NK-92 treated with Interleukin-12 subunit alpha and Interleukin-12 subunit beta, amount 100 ng/mL, for 24 hours (cell line): ENCODE measurements at places on chromosomes 6 and 20.

DNA sequence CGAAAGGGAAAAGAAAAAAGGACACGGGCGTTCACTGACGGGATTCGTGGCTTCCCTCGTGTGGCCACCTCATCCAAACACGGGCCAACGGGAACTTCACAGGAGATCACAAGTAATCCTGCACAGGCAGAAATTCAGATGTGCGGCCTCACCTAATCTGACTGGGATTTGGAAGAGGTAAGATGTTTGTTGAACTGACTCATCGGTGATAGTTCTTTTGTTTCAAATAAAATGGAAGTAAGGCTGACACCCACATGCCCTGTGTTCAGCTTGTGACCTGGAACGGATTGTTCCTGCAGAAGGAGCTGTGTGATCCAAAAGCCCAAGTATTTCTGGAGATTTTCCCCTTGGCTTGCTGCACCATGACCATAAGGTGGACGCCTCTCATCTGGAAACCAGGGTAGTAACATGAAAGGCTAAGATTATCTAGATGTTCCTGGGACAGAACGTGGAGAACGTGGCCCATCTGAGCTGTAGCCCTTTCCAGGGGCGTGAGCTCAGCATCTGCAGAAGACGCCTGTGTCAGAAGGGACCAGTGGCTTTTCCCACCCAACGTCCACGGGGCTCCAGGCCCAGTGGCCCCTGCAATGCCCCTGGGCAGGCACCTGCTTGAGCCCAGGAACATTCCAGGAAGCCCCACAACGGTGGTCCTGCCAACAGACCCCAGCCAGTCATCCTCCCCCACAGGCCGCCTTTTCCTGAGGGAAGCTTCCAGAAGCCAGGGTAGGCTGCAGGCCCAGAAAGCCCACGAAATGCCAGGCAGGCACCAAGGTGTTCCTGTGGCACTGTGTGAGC lies 39.7 kb downstream of the DLL1 start:
- no peak for DNase-seq

- no peak for DNase-seq
Measured at GRCh38 chr6:125066140-125066539, 87.4 kb upstream of the TPD52L1 start.

DNA sequence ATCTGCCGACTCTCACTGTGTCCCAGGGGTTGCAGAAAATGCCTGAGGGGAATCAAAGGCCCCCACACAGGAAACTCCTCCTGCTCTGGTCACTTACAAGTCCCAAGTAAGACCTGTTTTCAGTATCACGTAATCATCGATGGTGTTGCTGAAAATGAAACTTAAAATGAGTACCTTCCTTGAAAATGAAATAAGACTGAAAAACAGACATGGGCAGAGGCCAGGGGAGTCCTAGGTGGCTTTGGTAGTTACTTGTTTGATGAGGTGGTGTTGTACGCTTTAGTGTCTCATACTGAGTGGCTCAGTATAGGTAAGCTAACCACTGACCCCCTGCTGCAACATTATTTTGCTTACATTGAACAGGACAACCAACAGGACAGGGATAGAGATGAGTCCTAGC lies 43.0 kb upstream of the SYNCRIP start:
- no peak for DNase-seq

DNA sequence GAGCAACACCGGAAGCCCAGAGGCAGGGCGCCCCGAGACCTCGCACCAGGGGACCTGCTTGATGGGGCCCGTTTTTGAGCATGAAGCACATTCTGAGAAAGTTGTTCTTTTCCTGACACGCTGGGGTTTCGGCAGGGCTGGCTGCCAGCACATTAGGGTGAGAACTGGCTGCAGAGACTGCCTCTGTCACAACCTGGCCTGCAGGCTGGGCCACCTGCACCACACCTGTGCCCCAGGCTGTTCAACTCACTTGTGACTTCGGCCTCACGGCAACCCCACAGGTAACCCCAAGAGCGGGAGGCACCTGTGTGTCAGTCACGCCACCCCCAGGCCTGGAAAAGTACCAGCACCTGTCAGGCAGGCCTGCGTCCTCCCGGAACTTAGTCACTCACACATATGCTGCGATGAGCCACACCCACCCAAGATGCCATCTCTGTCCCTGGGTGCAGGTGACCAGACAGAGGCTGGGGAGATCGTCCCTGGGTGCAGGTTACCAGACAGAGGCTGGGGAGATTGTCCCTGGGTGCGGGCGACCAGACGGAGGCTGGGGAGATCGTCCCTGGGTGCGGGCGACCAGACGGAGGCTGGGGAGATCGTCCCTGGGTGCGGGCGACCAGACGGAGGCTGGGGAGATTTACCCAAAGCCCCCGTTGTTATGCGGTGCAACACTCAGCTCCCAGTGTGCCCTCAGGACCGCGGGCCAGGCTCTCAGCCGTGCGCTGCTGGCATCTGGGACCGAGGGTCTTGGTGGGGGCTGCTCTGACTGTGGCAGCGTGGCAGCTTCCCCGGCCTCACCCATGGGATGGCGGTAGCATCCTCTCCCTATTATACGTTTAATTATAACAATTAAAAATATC lies 82.5 kb upstream of the BHLHE23 start:
- DNase-seq = no peak

- no peak for DNase-seq
Measured at GRCh38 chr20:15890407-15890982, 682.8 kb downstream of the KIF16B start.

DNA sequence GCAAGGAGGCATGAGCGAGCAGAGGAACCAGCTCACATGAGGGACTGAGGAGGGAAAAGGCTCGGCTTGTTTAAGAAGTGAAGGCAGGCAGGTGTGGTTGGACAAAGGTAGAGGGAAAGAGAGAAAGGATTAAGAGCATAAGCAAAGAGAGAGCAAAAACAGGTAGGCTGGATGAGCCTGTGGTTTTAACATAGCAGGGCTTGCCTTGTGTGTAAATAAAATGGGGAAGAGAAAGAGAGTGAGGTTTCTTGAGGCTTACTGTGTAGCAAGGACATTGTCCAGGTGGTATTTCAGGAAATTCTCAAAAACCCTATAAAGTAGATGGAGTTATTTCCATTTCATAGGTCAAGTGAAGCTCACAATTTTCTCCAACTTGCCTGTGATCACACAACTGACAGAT lies 93.9 kb upstream of the HDAC2 start:
- no peak for DNase-seq

- DNase-seq = no peak
Measured at GRCh38 chr20:48721324-48722001, 106.3 kb downstream of the PREX1 start.

- DNase-seq = no peak
Measured at GRCh38 chr20:58715801-58716475, 23.3 kb downstream of the NPEPL1 start.

DNA sequence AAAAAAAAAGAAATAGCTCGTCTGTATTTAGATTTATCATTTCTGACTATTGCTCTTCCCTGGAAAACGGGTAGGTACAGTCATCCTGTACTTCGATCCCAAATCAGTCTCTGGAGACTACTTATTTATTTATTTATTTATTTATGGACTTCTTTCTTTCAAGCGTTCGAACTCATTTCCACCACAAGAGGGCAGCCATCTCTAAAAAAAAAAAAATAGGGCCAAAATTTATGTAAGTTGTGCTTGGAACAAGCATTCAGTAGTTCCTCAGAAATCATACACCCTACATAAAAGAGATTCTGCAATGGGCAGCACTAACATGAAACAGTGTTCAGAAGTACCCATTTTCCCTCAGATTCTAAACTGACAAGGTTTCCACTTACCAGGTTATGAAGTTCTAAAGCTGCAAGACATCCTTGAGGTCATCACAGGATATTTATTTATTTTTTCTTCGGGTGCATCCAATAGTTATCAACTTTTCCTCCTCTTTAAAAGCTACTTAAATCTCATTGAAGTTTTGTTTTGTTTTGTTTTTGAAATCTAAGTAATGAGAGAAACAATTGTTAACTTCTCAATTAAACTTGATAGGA lies 1.9 kb upstream of the BMP2 start:
- no peak for DNase-seq

GRCh38 chr6:108562503-108562993 lies 1.8 kb downstream of the FOXO3 start:
- peak; percentile 40 for DNase-seq

- DNase-seq = no peak
Measured at GRCh38 chr20:18259730-18260129, 28.6 kb upstream of the ZNF133 start.

DNA sequence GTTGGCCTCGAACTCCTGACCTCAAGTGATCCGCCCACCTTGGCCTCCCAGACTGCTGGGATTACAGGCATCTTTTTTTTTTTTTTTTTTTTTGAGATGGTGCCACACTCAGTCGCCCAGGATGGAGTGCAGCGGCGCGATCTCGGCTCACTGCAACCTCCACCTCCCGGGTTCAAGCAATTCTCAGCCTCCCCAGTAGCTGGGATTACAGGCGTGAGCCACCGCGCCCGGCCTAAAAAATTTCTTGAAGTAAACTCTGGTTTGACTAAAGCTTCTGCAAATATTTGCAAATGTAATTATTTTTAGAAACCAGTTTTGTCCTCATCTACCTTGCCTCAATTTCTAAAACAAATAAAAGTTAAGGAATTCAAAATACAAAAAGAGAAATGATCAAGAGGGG lies 1.2 kb downstream of the IBTK start:
- no peak for DNase-seq

- no peak for DNase-seq
Measured at GRCh38 chr6:21599051-21599696, 5.6 kb downstream of the SOX4 start.

GRCh38 chr6:66599541-66599940 lies 892.5 kb upstream of the EYS start:
- DNase-seq = no peak

- no peak for DNase-seq
Measured at GRCh38 chr6:138188278-138188941, 26.7 kb downstream of the ARFGEF3 start.

- DNase-seq = no peak
Measured at GRCh38 chr20:24936526-24937407, 12.3 kb upstream of the CST7 start.

DNA sequence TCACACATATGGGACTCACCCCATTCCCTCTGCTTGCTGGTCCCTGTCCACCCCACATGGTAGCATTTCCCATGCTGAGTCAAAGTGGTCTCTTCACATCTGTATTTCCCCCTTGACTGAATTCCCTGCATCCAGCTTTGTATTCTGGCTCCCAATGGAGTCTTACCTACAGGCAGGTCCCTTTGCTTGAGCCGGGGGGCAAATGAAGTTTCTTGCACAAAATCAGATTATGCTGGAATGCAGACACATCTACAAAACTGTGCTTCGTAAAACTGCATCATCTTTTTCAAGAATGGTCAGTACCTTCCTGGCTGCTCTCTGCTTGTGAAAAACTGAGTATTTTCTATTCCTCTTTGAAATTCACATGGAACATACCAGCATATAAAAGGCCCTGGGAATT lies 32.1 kb upstream of the BCAS1 start:
- DNase-seq = no peak

DNA sequence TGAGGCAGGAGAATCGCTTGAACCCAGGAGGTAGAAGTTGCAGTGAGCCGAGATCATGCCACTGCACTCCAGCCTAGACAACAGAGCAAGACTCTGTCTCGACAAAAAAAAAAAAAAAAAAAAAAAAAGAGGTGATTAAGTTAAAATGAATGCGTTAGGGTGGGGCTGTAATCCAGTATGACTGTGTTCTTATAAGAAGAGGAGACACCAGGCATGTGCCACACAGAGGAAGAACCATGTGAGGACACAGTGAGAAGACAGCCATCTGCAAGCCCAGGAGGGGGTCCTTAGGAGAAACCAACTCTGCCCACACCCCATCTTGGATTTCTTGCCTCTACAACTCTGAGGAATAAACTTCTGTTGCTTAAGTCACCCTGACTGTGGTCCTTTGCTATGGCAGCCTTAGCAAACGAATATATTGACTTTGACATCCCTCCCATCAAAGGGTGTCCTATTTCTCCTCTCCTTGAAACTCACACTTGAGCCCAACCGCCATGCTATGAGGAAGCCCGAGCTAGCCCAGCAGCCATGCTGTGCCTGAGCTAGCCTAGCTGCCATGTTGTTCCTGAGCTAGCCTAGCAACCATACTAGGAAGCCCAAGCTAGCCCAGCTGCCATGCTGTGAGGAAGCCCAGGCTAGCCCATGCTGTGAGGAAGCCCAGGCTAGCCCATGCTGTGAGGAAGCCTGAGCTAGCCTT lies 15.8 kb upstream of the PPP1R16B start:
- DNase-seq = no peak

- DNase-seq = peak; percentile 26
Measured at GRCh38 chr6:31399589-31400466, 3.6 kb upstream of the MICA start.

DNA sequence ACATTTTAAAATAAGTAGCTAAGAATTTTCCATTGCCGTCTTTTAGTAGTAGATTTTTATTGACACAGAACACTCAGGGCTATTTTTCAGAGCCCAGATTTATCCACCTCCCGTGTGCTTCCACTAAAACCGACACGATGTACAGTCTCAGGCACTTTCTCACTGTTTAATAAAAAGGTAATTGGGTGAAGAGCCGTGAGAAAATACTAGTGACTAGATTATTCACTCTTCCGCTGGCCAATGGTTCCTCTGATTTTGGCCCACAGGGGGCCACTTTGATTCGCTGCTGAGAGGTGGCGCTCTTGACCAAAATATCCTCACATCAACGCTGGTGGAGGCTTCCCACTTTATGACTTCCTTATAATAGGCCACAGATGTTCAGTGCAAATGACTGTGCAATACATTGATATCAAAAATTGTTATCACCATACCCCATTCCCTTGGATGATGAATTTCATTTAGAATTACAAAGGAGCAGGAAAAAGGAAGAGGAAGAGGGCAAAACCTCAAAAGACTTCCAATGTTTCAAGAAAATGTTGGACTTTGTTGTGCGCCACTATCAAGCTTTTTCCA lies 12.3 kb upstream of the HDDC2 start:
- DNase-seq = peak; percentile 7

GRCh38 chr6:26363882-26364701 lies 906 bp upstream of the BTN3A2 start:
- no peak for DNase-seq

GRCh38 chr6:33217246-33217645 lies 8.9 kb downstream of the RING1 start:
- DNase-seq = no peak

DNA sequence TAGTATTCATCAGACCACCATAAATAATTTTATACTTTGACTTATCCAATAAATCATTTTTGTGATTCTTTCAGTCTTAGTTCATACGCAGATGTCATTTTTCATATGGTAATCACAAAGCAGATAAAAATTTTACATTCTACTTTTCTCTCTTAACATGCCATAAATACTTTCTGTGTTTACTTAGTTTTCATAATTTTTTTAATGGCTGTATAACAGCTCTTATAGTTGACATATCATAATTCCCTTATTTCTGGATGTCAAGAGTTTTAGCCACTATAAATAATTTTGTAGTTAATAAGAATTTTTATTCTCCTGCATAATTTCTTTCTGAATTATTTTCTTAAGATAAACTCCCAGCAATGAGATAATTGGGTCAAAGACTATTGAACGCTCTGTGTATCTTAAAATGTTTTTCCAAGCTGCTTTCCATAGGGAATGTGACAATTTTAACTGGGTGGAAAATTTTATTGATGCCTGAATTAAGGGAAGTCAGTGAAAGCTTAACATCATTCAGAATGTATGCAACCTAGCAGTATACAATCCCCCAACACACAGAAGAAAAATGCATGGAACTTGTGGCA lies 702.7 kb downstream of the EPM2A start:
- no peak for DNase-seq

- DNase-seq = no peak
Measured at GRCh38 chr20:44422083-44422482, 53.6 kb upstream of the TTPAL start.

- DNase-seq = no peak
Measured at GRCh38 chr6:41122918-41123317, 31.2 kb downstream of the TREML1 start.

- DNase-seq = no peak
Measured at GRCh38 chr6:114288701-114289495, 53.9 kb downstream of the HS3ST5 start.

- DNase-seq = no peak
Measured at GRCh38 chr6:47231151-47231550, 78.6 kb downstream of the TNFRSF21 start.
